Adipose tissue (tissue), 3 donors: ENCODE measurements at places on chromosomes 12 and 14. TPM values are rescaled to one million over a fixed set of nuclear protein-coding genes. Genes with fewer than 3 reads are reported as not detected.

Gene KCNH3
- 1.8 TPM for polyA plus RNA-seq

Gene GYS2
- polyA plus RNA-seq = 0.56 TPM

Gene MORN3
- 0.34 TPM for polyA plus RNA-seq

Gene PROX2
- polyA plus RNA-seq = not detected

Gene TSHR
- 0.12 TPM for polyA plus RNA-seq

Gene RHEBL1
- polyA plus RNA-seq = 0.53 TPM

Gene CLEC14A
- 60.2 TPM for polyA plus RNA-seq

Gene KITLG
- 13.0 TPM for polyA plus RNA-seq

Gene HIP1R
- polyA plus RNA-seq = 42.4 TPM

Gene VWF
- polyA plus RNA-seq = 130 TPM

Gene DDIT3
- 30.6 TPM for polyA plus RNA-seq

Gene MOAP1
- 16.9 TPM for polyA plus RNA-seq

Gene SLC2A14
- polyA plus RNA-seq = not detected

Gene ZDHHC22
- not detected for polyA plus RNA-seq

Gene TCL1B
- not detected for polyA plus RNA-seq

Gene ATXN7L3B
- 10.8 TPM for polyA plus RNA-seq

Gene NTF3
- polyA plus RNA-seq = 1.5 TPM

Gene OAS1
- 25.9 TPM for polyA plus RNA-seq

Gene CMKLR1
- polyA plus RNA-seq = 7.0 TPM

Gene CLEC2A
- not detected for polyA plus RNA-seq

Gene LGMN
- polyA plus RNA-seq = 26.9 TPM

Gene GNB3
- polyA plus RNA-seq = 1.7 TPM

Gene FBRSL1
- polyA plus RNA-seq = 26.9 TPM

Gene CABP1
- 6.2 TPM for polyA plus RNA-seq

Gene PYGL
- 17.7 TPM for polyA plus RNA-seq

Gene GPR135
- polyA plus RNA-seq = 0.43 TPM

Gene NOVA1
- polyA plus RNA-seq = 0.90 TPM

Gene GLS2
- polyA plus RNA-seq = 0.71 TPM

Gene MAP1LC3B2
- 1.1 TPM for polyA plus RNA-seq

Gene DBX2
- polyA plus RNA-seq = not detected

Gene CCDC88C
- 4.7 TPM for polyA plus RNA-seq

Gene ORAI1
- polyA plus RNA-seq = 13.9 TPM

Gene DIABLO
- 35.0 TPM for polyA plus RNA-seq

Gene DHRS2
- polyA plus RNA-seq = 0.59 TPM

Gene DEPDC4
- 0.39 TPM for polyA plus RNA-seq
